ENCODE measurements at places on chromosomes 6 and 20. TPM values are rescaled to one million over a fixed set of nuclear protein-coding genes. Genes with fewer than 3 reads are reported as not detected.

GRCh38 chr20:40578961-40579360 lies 110.1 kb downstream of the MAFB start:
- no peak for DNase-seq
- no peaks in the 10 kb centered on the region for H3K4me1 ChIP-seq
- no peaks in the 10 kb centered on the region for H3K36me3 ChIP-seq
- no peak overlapping the region for H3K27ac ChIP-seq

DNA sequence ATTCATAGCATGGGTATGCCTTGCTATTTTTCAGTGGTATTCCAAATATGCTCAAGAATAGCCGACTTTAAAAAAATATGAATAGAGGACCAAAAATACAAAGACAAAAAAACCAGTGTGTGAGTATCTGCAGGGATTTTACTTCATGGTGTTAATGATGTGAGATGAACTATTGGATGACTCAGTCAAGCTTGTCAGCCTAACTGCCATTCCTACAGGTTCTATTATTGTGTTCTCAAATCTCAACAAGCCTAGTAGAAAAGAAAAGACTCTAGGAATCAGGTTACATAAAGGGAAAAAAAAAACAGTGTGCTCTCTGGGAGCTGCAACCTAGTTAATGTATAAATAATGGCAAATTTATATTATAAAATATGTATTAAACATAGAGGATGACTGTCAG lies 588.4 kb upstream of the BTBD3 start:
- no peak overlapping the region for H3K4me3 ChIP-seq
- H3K27ac ChIP-seq = no peak overlapping the region
- peaks cover 17% of the 10 kb centered on the region for H3K4me1 ChIP-seq
- H3K36me3 ChIP-seq = no peaks in the 10 kb centered on the region

GRCh38 chr20:46265539-46265938 lies 42.8 kb downstream of the CDH22 start:
- no peaks in the 10 kb centered on the region for H3K4me1 ChIP-seq
- DNase-seq = no peak
- H3K4me3 ChIP-seq = no peak overlapping the region
- H3K36me3 ChIP-seq = no peaks in the 10 kb centered on the region
- H3K27me3 ChIP-seq = peaks cover 17% of the 10 kb centered on the region

- H3K4me3 ChIP-seq = peak overlapping the region; percentile 69
- H3K27me3 ChIP-seq = peaks cover 24% of the 10 kb centered on the region
- peak; percentile 75 for DNase-seq
- no peaks in the 10 kb centered on the region for H3K36me3 ChIP-seq
Measured at GRCh38 chr6:6008648-6009421, 2.1 kb upstream of the NRN1 start.

- DNase-seq = no peak
- H3K4me1 ChIP-seq = peaks cover 12% of the 10 kb centered on the region
- H3K27me3 ChIP-seq = no peaks in the 10 kb centered on the region
- no peak overlapping the region for H3K4me3 ChIP-seq
Measured at GRCh38 chr6:6975459-6976111, 132.2 kb upstream of the RREB1 start.

DNA sequence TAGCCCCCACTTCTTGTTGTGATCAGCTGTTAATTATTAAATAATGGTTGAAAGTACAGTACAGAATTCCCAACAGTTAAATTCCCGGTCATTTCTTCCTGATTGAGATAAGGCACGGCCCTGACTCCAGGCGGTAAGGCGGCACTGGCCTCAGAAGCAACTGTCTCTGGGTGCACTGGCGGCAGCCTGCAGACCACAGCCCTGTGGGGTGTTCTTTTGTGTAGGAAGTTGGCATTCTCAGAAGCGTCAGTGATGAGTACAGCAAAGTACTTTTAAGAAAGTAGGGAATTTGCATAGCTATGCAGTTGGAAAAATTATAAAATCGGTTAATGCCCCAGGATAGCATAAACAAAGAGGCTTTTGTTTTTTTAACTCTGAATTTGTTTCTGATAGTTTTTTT lies 50.5 kb downstream of the SAMD5 start:
- no peaks in the 10 kb centered on the region for H3K36me3 ChIP-seq
- H3K27ac ChIP-seq = no peak overlapping the region
- H3K27me3 ChIP-seq = no peaks in the 10 kb centered on the region
- H3K4me1 ChIP-seq = no peaks in the 10 kb centered on the region
- no peak for DNase-seq
- H3K4me3 ChIP-seq = no peak overlapping the region

DNA sequence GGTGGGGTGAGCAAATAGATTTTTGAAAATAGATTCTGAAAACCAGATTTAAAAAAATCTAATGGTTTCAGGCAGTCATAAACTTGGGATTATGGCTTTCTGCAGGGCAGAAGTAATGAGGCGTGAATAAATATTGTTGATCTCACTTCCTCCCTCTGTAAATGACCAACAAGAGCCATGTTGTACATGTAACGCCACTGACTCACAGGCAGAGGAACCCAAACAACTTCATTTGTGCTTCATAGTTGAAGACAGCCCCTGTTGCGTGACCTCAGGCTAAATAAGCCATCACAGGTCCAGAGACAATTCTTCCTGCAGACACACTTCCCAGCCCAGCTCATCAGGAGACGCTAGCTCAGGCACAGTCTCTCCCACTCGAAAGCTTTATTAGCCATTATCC lies 59.1 kb upstream of the F13A1 start:
- no peak overlapping the region for H3K27ac ChIP-seq
- no peak for DNase-seq
- no peaks in the 10 kb centered on the region for H3K4me1 ChIP-seq

- H3K27me3 ChIP-seq = no peaks in the 10 kb centered on the region
- no peak overlapping the region for H3K4me3 ChIP-seq
- no peaks in the 10 kb centered on the region for H3K36me3 ChIP-seq
- peaks cover 29% of the 10 kb centered on the region for H3K4me1 ChIP-seq
- no peak overlapping the region for H3K27ac ChIP-seq
- peak; percentile 64 for DNase-seq
Measured at GRCh38 chr6:14542670-14543366, 425.2 kb downstream of the CD83 start.

- no peaks in the 10 kb centered on the region for H3K36me3 ChIP-seq
- H3K4me3 ChIP-seq = no peak overlapping the region
- no peak overlapping the region for H3K27ac ChIP-seq
- DNase-seq = no peak
- no peaks in the 10 kb centered on the region for H3K27me3 ChIP-seq
Measured at GRCh38 chr6:27174958-27175357, 72.5 kb upstream of the PRSS16 start.

DNA sequence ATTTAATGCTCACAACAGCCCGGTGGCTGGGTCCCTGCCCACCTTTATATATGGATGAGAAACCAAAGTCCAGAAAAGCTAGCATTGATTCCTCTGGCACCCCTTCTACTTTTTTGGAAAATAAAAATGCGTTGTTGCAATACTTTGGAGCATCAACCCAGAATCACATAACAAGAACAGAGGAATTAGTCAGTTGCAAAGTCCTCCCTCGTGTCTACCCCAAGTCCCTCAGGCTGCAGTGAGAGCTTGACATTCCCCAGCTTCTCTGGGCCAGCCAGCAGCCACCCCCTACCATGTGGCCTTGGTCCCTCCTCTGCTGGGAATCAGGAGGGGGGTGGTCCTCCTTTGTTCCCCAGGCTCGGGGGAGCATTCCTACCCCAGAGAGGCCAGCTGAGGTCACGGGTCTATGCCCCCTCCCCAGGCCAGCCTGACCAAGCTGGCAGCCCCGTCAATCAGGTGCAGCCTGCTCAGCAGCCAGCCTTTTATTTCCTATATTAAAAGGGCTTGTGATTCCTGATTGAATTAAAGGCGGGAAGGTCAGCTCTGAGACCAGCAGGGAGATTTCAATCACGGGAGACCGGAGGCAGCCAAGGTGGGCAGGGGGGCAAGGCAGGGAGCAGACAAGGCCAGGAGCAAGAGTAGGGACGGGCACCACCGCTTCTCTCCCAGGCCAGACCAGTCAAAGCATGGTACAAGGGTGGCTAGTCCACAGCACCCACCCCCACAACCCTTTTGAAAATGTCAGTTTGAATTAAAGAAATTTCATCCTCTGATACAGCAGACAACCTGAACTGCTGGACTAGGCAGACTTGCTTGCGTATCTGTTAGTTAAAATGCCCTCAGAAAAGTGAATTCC lies 158.9 kb downstream of the MRPL14 start:
- H3K36me3 ChIP-seq = no peaks in the 10 kb centered on the region
- no peak for DNase-seq
- peaks cover 26% of the 10 kb centered on the region for H3K4me1 ChIP-seq
- no peak overlapping the region for H3K27ac ChIP-seq

DNA sequence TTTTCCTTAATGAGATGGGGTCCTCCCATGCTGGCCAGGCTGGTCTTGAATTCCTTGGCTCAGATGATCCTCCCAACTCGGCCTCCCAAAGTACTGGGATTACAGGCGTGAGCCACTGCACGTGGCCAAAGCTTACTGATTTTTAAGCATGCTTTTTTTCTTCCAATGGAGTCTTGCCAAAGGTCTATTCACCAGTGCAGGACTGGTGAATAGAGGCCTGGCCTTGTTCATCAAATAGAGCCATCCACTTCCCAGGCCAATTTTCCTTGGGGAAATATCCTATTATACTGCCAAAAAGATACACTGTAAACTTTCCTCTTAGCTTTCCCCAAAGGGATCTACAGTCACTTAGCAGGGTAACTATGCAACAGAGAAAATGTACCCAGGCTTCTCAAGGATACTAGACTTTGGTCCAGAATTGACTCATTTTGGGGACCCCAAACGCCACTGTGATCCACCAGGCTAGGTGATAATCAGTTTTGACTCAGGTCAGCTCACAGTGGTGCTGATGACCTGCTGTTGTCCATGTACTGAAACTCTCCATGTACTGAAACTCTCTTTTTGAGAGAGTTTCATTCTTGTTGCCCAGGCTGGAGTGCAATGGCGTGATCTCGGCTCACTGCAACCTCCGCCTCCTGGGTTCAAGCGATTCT lies 91.8 kb downstream of the REPS1 start:
- DNase-seq = no peak
- no peaks in the 10 kb centered on the region for H3K27me3 ChIP-seq
- H3K36me3 ChIP-seq = no peaks in the 10 kb centered on the region
- no peak overlapping the region for H3K27ac ChIP-seq

- H3K4me1 ChIP-seq = no peaks in the 10 kb centered on the region
- no peak for DNase-seq
- H3K36me3 ChIP-seq = no peaks in the 10 kb centered on the region
- no peak overlapping the region for H3K27ac ChIP-seq
- H3K4me3 ChIP-seq = no peak overlapping the region
- H3K27me3 ChIP-seq = peaks cover 72% of the 10 kb centered on the region
Measured at GRCh38 chr20:61798632-61799031, 267.0 kb downstream of the TAF4 start.

GRCh38 chr6:1724616-1725015 lies 114.9 kb downstream of the FOXC1 start:
- H3K27me3 ChIP-seq = no peaks in the 10 kb centered on the region
- peak overlapping the region; percentile 96 for H3K27ac ChIP-seq
- H3K4me3 ChIP-seq = peak overlapping the region; percentile 45
- peak; percentile 93 for DNase-seq
- H3K4me1 ChIP-seq = peaks cover 20% of the 10 kb centered on the region

GRCh38 chr6:127367023-127367375 lies 23.6 kb upstream of the ECHDC1 start:
- no peaks in the 10 kb centered on the region for H3K27me3 ChIP-seq
- H3K4me3 ChIP-seq = no peak overlapping the region
- no peaks in the 10 kb centered on the region for H3K36me3 ChIP-seq
- peak; percentile 11 for DNase-seq
- peaks cover 17% of the 10 kb centered on the region for H3K4me1 ChIP-seq

DNA sequence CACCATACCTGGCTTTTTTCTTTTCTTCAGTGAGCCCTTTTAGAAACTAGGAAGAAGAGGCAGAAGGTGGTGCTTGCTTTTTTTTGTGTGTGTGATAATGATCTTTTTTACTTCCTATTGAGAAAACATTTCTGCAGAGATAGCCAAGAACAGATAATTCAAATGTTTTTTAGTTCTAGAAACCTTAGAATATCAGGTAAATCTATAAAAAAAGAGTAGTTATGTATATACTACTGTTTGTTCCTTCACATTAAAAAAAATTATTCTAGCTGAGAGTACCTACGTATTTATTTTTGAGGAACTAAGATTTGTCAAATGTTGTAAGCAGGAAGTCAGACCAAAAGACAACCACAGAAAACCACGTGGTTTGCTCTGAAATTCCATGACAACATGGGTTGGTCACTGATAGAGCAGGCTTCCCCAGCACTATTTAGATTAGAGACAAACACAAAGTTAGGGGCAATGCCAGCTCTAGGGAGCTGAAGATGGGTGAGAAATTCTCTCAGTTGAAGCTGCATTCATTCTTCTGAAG lies 12.8 kb downstream of the STK4 start:
- H3K4me1 ChIP-seq = peaks cover 5% of the 10 kb centered on the region
- H3K4me3 ChIP-seq = no peak overlapping the region
- no peaks in the 10 kb centered on the region for H3K27me3 ChIP-seq
- DNase-seq = peak; percentile 35
- H3K27ac ChIP-seq = no peak overlapping the region

DNA sequence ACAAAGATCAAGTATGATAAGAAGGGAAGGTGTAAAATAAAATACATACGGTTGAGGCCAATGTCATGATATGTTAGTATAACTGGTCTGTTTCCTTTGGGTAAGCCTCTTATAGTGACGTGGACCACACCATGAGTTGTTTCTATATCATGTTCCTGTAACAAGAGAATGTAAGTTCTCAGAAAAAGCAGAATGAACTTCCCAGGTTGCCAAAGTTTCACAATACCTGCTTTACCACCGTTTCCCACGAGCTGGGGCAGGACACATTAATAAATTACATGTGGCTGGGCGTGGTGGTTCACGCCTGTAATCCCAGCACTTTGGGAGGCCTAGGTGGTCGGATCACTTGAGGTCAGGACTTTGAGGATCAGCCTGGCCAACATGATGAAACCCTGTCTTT lies 42.6 kb upstream of the SLA2 start:
- H3K27ac ChIP-seq = no peak overlapping the region
- H3K36me3 ChIP-seq = peaks cover 5% of the 10 kb centered on the region
- no peaks in the 10 kb centered on the region for H3K4me1 ChIP-seq
- no peak overlapping the region for H3K4me3 ChIP-seq
- no peaks in the 10 kb centered on the region for H3K27me3 ChIP-seq

- H3K4me1 ChIP-seq = no peaks in the 10 kb centered on the region
- H3K27me3 ChIP-seq = peaks cover 41% of the 10 kb centered on the region
- H3K36me3 ChIP-seq = no peaks in the 10 kb centered on the region
- H3K4me3 ChIP-seq = no peak overlapping the region
- peak; percentile 85 for DNase-seq
- no peak overlapping the region for H3K27ac ChIP-seq
Measured at GRCh38 chr20:52242237-52243230, 51.0 kb upstream of the ZFP64 start.

Gene TPD52L1
- total RNA-seq = 41.4 TPM

All from PC-3 (cell line).